ENCODE measurements at places on chromosomes 13 and 19. TPM values are rescaled to one million over a fixed set of nuclear protein-coding genes. Genes with fewer than 3 reads are reported as not detected.

The PNMA8A gene
- 2.2 TPM for total RNA-seq

The IGFL1 gene
- total RNA-seq, result not detected

The GAS6 gene
- total RNA-seq, result 459 TPM

- no peaks in the 10 kb centered on the region for H3K27me3 ChIP-seq
- H3K27ac ChIP-seq, result no peak overlapping the region
- no peak for DNase-seq
- no peaks in the 10 kb centered on the region for H3K36me3 ChIP-seq
Measured at GRCh38 chr19:16062789-16063188, 13.5 kb upstream of the TPM4 start.

DNA sequence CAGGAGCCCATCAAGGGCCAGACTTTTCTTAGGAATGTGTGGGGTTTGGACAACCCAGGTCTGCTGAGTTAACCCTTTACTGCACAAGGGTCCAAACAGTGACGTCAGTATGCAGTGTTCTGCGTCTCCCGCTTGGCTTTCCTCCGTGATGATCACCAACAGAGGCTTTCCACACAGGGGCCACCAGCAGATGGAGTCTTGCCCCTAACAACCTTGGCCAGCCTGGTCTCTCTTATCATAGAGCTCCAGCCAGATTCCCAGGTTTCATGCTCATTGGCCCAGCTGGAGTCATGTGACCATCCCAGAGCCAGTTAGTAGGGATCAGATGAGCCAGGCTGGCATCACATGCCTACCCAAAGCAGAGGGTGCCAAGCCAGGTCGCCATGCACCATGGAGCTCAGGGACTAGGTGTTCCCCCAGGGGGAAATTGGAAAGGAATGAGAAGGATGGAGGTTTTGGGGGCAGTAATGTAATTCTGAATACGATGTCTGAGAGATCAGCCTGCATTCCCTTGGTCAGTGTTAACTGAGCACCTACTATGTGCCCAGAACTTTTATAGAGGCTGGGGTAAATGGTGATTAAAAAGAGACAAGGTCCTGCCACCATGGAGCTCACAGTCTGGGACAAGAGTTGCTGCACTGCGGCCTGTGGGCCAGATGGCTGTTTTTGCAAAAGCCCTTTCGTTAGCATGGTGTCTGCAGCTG is 61.2 kb downstream of the MYH14 start:
- no peak overlapping the region for H3K27ac ChIP-seq
- no peaks in the 10 kb centered on the region for H3K27me3 ChIP-seq
- H3K36me3 ChIP-seq, result no peaks in the 10 kb centered on the region
- DNase-seq, result no peak

DNA sequence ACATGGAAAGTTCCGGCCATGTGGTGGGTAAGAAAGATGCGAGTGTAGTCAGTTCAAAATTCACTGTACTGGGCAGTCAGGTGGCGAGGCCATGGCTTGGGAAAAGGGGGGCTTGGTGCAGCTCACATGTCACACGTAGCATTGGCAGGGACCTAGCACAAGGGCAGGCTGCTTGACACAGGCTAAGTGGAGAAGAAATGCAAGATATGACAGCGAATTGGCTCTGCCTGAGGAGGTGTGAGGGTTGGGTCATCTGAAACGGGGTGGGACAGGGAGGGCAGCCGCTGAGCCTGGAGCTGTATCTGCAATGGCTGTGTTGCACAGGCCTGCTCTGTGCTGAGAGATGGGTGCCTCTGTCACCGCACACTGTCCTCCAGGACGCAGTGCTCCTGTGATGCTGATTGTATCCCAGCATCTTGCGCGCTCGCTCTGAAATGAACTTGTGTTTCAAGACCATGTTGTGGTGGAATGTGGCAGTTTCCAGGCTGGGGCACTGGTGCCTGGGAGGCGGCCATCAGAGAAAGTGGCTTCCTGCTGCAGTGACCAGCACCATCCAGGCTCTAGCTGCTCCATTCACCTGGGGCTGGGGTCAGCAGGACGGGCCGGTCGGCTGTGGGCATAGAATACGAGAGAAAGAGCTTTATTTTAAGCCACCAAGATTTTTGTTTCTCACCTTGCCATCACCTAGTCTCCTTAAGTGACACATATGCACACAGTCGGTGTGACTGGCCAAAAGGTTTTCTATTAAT is 70.3 kb downstream of the TEX29 start:
- H3K36me3 ChIP-seq, result no peaks in the 10 kb centered on the region
- H3K27ac ChIP-seq, result no peak overlapping the region
- no peaks in the 10 kb centered on the region for H3K27me3 ChIP-seq
- no peaks in the 10 kb centered on the region for H3K4me1 ChIP-seq
- no peak overlapping the region for H3K4me3 ChIP-seq

DNA sequence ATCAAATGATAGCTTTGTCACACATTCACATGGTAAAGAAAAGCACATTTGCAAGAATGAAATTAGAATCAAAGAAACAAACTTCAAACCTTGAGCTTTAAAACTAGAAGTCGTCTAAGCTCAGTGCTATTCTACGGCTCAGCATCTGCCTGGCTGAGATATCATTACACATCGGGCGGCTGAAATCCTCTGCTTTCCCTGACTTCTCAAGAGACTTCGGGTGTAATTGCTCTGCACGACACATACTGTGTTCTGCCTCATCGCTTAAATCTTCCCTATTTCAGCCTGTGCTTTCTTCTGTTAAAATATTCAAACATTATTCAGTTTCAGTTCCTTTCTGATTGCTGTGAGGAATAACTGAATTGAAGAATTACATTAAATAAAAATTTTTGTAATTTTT is 265.3 kb downstream of the NALCN start:
- H3K27ac ChIP-seq, result no peak overlapping the region
- no peaks in the 10 kb centered on the region for H3K36me3 ChIP-seq
- no peak overlapping the region for H3K4me3 ChIP-seq
- no peaks in the 10 kb centered on the region for H3K27me3 ChIP-seq
